Hematopoietic multipotent progenitor cell treated with erythropoietin and hydrocortisone succinate and interleukin-3 and kit ligand, for 17 days (in vitro differentiated cells): ENCODE measurements at places on chromosomes 12 and 14.

GRCh38 chr14:22561661-22562579 lies 27.1 kb downstream of the DAD1 start:
- DNase-seq = no peak

DNA sequence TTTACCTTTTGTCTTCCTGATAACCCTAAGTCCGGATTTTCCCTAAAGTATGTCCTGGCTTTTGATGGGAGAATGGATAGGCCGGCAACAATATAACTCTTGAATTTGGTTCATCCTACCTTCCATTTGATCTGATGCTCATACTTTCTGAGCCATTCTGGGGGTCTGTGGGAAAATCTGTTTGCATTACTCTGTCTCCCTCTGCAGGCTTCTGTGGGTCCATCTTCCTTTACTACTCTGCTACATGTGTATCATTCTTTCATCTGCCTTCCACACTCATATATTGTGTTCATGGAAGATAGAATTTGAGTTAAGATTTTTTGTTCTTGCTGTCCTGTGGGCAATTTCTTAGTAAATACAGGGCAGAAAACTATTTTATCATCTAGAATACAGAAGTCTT lies 101.5 kb downstream of the NAV3 start:
- DNase-seq = no peak

DNA sequence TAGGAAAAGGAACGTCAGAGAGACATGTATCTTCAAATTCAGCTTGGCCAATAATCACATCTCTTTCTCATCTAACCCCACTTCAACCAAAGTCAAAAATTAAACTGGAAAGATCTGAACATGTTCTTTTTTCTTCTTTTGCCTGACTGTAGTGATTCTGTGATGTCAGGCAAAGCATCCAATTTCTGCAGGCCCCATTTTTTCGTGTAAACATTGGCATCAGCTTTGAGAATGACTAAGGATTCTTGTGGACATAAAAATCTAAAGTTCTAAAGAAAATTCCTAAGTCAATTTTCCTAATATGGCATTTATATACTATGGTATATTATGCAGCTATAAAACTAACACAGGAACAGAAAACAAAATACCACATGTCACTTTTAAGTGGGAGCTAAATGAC lies 89.1 kb downstream of the STXBP6 start:
- DNase-seq = no peak

DNA sequence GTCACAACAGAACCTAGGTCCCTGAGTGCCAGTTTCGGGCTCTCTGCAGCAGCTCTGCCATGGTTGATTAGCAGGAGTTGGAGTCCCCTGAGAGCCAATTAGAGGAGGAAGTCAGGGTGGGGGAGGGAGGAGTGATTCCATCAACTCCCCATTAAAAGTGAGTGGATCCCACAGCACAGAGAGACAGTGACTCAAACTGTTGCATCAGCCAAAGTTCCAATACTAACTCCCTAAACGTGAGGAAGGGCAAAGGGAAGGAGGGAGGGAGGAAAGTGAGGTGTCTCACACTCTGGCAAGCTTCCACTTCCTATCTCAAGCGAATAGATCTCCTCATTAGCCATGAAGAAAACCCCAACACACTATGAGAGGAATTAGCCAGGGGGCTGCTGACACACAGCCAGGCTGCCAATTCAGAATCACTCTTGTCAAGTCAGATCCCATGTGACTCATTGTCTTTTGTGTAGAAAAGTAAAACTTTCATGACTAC lies 23.6 kb downstream of the OR11H4 start:
- no peak for DNase-seq

DNA sequence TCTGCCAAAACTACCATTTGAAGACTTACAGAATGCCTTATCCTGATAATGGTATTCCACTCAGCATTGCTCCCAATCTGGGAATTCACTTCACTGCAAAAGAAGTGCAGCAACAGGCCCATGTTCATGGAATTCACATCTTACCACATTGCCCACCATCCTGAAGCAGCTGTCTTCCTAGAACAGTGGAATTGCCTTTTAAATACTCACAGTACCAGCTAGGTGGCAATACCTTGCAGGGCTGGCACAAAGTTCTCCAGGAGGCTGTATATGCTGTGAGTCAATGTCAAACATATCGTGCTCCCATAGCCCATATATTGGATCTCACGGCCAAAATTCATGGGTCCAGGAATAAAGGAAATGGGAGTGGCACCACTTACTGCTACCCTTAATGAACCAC lies 83.8 kb upstream of the PLEKHG7 start:
- no peak for DNase-seq

DNA sequence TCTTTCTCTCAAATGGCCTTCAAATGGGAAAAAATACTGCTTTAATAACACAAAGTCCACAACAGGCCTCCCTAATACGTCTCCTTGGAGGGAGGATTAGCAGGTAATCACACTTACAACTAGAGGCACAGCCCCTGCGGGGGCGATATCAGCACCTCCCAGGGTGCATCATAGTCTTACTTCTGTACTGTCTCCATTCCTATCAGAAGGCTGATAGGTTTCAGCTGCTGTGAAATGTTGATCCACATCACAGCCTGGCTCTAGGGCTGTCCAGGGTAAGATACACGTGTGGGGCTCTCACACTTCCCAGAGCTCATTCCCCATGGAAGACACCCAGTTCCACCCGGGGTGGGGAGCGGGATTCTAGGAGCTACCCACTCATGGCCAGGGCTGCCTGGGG lies 139.1 kb upstream of the SFSWAP start:
- no peak for DNase-seq

DNA sequence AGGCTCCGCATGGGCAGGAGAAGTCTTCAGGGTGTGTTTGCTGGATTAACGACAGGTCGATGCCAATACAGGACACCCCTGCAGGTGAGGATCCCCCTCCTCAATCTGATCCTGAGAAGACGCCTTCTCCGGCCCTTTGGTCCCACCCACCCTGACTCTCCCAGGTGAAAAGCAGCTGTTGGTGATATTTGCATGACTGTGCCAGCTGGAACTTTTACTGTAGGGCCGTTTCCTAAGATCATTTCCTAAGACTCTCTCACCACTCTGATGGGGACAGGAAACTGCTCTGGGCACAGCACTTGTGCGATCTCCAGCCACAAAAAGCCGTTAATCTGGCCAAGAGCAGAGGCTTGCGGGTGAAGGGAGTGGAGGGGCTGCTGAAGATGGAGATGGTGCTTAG lies 16.8 kb upstream of the EIF5 start:
- DNase-seq = no peak

- no peak for DNase-seq
These were observed 69.9 kb downstream of the SUDS3 start for GRCh38 chr12:118446247-118446646.

- no peak for DNase-seq
These were observed 181.8 kb downstream of the GRIN2B start for GRCh38 chr12:13799574-13799973.

DNA sequence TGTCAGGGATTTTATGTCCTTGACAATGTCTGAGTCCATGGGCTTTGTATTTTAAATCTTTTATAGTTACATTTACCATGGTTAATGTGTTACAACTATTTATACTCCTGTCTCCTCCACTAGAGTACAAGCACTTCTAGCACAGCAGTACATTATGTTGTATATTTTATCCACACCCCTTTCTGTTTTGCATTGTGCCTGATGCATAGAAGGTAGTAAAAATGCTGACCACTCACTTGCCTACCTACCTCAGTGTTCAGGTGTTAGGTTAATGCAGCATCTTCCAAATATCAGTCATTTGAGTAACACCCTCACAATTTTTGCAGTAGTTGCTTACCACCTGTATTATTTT lies 31.1 kb upstream of the SLC38A2 start:
- DNase-seq = no peak

- no peak for DNase-seq
These were observed 185.9 kb downstream of the ITPR2 start for GRCh38 chr12:26647088-26647487.

DNA sequence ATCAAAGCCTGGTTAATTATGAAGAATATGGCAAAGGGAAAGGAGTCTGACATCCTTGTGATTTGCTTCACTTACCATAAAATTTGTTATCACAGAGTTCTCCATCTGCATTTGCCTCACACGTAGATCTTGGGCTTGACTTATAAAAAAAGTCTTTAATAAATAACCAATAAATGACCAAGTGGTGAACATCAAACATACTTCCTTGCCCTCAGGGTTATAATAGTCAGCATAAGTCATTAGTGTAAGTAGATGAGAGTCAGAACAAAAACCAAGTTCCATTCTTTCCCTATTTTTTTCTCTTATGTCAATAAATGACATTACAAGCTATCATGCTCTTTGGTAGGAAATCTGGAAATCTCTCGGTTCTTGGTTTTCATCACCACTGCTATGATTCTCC lies 635.4 kb upstream of the ATXN7L3B start:
- DNase-seq = no peak

DNA sequence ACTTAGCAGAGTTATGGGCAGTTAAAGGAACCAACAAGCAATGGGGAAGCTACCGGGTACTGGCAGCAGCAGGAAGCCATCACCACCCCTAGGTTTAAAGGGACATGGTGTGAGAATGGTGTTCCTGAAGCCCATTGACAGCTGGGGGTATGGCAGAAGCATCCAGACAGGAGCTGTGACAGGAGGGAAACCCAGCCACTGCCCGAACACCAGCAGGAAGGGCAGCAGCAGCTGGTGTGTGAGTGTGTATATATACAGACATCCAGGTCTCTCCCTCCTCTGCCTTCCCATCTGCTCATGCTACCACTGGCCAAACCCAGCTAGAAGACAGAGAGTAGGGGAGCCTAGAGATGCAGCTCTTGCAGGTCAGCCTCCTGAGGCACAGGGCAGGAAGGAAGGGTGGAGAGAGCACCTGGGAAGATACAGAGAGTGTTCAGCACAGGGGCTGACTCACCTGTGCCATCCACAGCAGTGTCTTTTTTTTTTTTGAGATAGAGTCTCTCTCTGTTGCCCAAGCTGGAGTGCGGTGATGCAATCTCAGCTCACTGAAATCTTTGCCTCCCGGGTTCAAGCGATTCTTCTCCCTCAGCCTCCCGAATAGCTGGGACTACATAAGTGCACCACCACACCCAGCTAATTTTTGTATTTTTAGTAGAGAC lies 9.2 kb upstream of the ADCK1 start:
- no peak for DNase-seq

DNA sequence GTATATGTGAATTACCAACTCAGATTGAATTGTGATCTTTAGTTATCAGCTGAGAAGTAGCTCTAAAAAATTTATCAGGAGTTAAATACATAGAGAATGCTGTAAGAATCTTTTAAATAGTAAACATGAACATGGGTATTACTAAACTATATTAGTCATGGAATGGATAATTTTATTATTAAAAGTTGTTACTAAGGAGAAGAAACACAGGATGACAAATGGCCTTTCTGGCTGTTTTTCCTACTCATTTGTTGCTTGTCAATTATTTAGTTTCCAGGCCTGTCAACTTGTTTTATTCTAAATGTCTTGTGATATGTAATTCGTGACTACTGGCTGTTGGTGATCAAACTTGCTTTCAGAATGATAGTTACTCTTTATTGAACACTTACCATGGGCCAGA lies 58.7 kb downstream of the KTN1 start:
- DNase-seq = no peak

DNA sequence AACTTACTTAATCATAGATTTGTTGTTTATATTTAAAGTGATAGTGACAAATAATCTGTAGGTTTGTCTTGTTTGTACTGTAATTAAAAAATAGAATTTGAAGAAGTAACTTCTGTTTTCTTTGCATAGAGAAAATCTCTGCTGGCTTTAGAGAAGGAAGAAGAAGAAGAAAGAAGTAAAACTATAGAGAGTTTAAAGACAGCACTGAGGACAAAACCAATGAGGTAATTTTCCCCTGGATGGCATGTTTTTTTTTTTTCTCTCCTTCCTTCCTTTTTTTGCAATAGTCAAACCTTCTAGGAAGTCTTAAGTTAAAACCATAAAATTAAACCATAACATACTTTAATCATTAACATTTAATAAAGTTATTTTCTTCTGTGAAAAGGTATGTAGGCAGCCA lies 131.9 kb downstream of the DAAM1 start:
- no peak for DNase-seq

DNA sequence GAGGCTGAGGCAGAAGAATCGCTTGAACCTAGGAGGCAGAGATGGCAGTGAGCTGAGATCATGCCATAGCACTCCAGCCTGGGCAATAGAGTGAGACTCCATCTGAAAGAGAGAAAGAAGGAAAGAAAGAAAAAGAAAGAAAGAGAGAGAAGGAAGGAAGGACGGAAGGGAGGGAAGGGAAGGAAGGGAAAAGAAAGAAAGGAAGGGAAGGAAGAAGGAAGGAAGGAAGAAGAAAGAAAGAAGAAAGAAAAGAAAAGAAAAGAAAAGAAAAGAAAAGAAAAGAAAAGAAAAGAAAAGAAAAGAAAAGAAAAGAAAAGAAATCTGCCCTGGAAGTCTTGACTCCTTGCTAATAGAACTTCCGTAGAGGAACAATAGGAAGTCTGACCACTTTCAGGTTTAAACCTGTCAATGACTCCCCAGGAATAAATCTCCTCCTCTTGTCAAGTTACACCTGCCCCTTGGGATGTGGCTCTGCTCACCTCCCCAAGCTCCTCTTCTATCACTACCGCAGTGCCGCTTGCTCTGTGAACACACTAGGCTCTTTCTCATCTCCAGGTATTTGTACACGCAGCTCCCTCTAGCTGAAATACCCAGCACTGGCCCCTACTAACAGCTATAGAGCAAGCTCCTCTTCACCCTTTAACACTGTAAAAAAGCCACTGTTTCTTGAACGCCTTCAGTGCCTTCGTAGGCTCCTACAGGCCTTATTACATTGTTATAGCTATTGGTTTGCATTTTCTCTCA lies 773.1 kb upstream of the TBX3 start:
- DNase-seq = no peak

GRCh38 chr14:81396113-81396512 lies 4.0 kb downstream of the STON2 start:
- no peak for DNase-seq

DNA sequence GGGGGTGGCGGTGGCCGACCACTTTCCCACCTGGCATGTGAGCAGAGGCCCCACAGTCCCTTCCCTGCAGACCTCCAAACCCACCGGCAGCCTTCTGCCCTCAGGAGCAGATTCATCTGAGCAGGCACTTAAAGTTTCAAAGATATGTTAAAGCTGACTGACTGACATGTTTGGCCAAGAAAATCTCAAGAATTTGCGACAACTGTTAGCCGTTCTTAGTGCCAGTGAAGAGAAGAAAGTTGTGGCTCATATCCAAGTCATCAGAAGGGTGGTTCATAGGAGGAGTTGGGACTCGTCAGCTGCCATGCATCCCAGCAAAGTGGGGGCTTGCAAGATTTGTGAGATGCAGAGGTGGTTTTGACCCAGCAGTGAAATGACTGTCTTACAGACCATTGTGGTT lies 27.2 kb downstream of the ELK3 start:
- DNase-seq = no peak

DNA sequence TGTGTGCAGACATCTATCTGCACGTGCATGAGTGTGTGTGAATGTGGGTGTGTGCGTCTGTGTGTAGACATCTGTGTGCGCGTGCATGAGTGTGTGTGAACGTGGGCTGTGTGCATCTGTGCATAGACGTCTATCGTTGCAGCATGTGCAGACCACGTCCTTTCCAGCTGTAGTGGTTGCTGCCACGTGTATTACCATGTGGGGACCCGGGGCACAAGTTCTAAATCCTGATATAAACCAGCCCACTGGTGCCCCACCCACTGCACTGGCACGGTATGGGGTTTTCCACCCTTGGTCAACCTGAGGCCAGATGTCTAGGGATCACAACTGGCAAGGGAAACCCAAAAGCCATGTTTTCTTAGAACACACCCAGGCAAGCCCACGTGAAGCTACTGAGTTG lies 197.0 kb downstream of the ANO2 start:
- DNase-seq = no peak

- DNase-seq = no peak
These were observed 2.0 kb upstream of the NECAP1 start for GRCh38 chr12:8080120-8080519.
